ENCODE measurements at places on chromosomes 4 and X.
A peak's percentile ranks its signal among the peaks of the same experiment; 100 is the strongest.

GRCh38 chr4:145681518-145681917, 1.6 kb downstream of the C4orf51 start:
- no peaks in the 10 kb centered on the region for H3K4me1 ChIP-seq
- no peak overlapping the region for H3K4me3 ChIP-seq
- no peaks in the 10 kb centered on the region for H3K27me3 ChIP-seq
- no peaks in the 10 kb centered on the region for H3K36me3 ChIP-seq

GRCh38 chrX:122641136-122641535, 542.9 kb upstream of the GRIA3 start:
- no peaks in the 10 kb centered on the region for H3K36me3 ChIP-seq
- no peaks in the 10 kb centered on the region for H3K4me1 ChIP-seq
- H3K4me3 ChIP-seq = no peak overlapping the region

DNA sequence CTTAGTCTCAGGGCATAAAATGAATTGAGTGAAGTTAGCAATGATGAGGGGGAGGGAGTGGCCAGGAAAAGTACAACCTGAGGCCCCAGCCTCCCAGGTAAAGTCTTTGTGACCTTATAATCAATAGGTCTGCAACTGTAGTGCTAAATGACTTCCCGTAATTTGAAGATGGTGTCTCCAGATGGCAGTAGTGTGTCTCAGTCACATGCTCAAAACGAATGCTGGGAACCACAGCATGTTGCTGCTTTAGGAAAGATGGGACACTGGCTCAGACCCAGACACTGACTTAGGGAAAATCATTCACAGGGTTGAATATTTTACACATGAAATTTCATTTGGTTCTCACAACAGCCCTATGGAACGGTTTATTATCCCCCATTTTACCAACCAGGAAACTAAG, 10.3 kb downstream of the SRPX2 start:
- H3K27me3 ChIP-seq = no peaks in the 10 kb centered on the region
- no peaks in the 10 kb centered on the region for H3K4me1 ChIP-seq
- no peaks in the 10 kb centered on the region for H3K36me3 ChIP-seq
- H3K4me3 ChIP-seq = no peak overlapping the region
- H3K27ac ChIP-seq = no peak overlapping the region
- DNase-seq = no peak

GRCh38 chr4:184617600-184618196, 31.5 kb downstream of the CASP3 start:
- no peak overlapping the region for H3K4me3 ChIP-seq
- no peak for DNase-seq
- no peak overlapping the region for H3K27ac ChIP-seq
- no peaks in the 10 kb centered on the region for H3K36me3 ChIP-seq

DNA sequence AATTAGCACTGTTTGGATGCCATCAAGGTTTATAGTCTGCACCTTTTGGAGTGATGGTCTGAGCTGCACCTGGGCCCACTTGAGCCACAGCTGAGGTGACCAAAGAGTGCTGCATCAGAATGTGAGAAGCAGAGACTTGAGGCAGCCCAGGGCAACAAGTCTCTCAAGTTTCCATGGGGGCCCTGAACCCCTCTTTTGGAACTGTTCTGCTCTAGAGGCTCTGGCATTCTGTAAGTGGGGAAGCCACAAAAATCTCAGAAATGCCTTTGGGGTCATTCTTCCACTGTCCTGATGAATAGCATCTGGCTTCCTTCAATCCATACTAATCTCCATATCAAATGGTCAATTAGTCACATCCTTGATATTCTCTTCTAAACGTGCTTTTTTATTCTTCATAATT, 298.4 kb upstream of the MAOA start:
- H3K4me1 ChIP-seq = no peaks in the 10 kb centered on the region
- no peak overlapping the region for H3K4me3 ChIP-seq
- DNase-seq = no peak

GRCh38 chrX:101430457-101431078, 22.5 kb downstream of the HNRNPH2 start:
- no peak for DNase-seq
- H3K27ac ChIP-seq = no peak overlapping the region
- H3K27me3 ChIP-seq = no peaks in the 10 kb centered on the region
- H3K36me3 ChIP-seq = no peaks in the 10 kb centered on the region
- H3K4me1 ChIP-seq = no peaks in the 10 kb centered on the region

DNA sequence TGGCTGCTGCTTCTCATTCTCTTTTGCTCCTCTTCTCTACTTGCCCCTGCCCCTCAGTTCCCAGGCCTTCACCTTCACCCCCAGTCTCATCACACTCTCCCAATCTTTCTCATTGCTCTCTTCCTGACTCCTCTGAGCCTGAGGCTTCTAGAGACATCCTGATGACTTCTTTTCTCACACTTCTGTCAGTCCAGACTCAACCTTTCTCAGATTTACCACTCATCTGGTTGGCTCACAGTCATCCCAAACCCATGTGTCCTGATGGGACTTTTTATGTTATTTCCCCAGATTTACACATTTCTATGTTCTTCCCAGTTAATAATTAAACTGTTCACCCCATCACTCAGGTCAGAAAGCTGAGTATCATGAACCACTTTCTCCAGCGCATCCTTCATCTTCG, 68.0 kb downstream of the TMA16 start:
- no peak overlapping the region for H3K27ac ChIP-seq
- no peaks in the 10 kb centered on the region for H3K27me3 ChIP-seq
- H3K4me1 ChIP-seq = no peaks in the 10 kb centered on the region
- H3K4me3 ChIP-seq = no peak overlapping the region
- H3K36me3 ChIP-seq = no peaks in the 10 kb centered on the region

- no peaks in the 10 kb centered on the region for H3K4me1 ChIP-seq
- no peaks in the 10 kb centered on the region for H3K27me3 ChIP-seq
- no peak overlapping the region for H3K4me3 ChIP-seq
- no peak for DNase-seq
These were observed 27.7 kb upstream of the TBC1D14 start for GRCh38 chr4:6881908-6882307.

- H3K27me3 ChIP-seq = no peaks in the 10 kb centered on the region
- no peak overlapping the region for H3K27ac ChIP-seq
- no peaks in the 10 kb centered on the region for H3K36me3 ChIP-seq
- no peaks in the 10 kb centered on the region for H3K4me1 ChIP-seq
- no peak for DNase-seq
These were observed 55.9 kb downstream of the HTRA3 start for GRCh38 chr4:8325291-8325973.

GRCh38 chr4:104747635-104748034, 252.9 kb upstream of the CXXC4 start:
- no peaks in the 10 kb centered on the region for H3K36me3 ChIP-seq
- H3K4me3 ChIP-seq = no peak overlapping the region
- H3K27me3 ChIP-seq = no peaks in the 10 kb centered on the region
- no peak overlapping the region for H3K27ac ChIP-seq
- no peaks in the 10 kb centered on the region for H3K4me1 ChIP-seq

GRCh38 chr4:41142376-41143310, 71.7 kb downstream of the APBB2 start:
- no peak for DNase-seq
- H3K27ac ChIP-seq = peak overlapping the region; percentile 80
- no peaks in the 10 kb centered on the region for H3K27me3 ChIP-seq
- H3K4me1 ChIP-seq = peaks cover 37% of the 10 kb centered on the region
- no peaks in the 10 kb centered on the region for H3K36me3 ChIP-seq

- H3K4me1 ChIP-seq = no peaks in the 10 kb centered on the region
- no peak overlapping the region for H3K27ac ChIP-seq
- H3K27me3 ChIP-seq = no peaks in the 10 kb centered on the region
- no peak overlapping the region for H3K4me3 ChIP-seq
- H3K36me3 ChIP-seq = no peaks in the 10 kb centered on the region
These were observed 25.7 kb downstream of the RNF128 start for GRCh38 chrX:106752101-106752678.

GRCh38 chrX:19991350-19991718, 473 bp upstream of the BCLAF3 start:
- no peaks in the 10 kb centered on the region for H3K27me3 ChIP-seq
- no peaks in the 10 kb centered on the region for H3K4me1 ChIP-seq
- H3K4me3 ChIP-seq = peak overlapping the region; percentile 48
- DNase-seq = no peak
- H3K36me3 ChIP-seq = no peaks in the 10 kb centered on the region

- no peak overlapping the region for H3K27ac ChIP-seq
- no peaks in the 10 kb centered on the region for H3K4me1 ChIP-seq
- no peaks in the 10 kb centered on the region for H3K27me3 ChIP-seq
- H3K36me3 ChIP-seq = no peaks in the 10 kb centered on the region
- DNase-seq = no peak
- no peak overlapping the region for H3K4me3 ChIP-seq
These were observed 2.3 kb downstream of the PRRG3 start for GRCh38 chrX:151697522-151697921.

GRCh38 chr4:74548561-74548960, 103.6 kb downstream of the AREG start:
- H3K4me3 ChIP-seq = no peak overlapping the region
- no peaks in the 10 kb centered on the region for H3K4me1 ChIP-seq
- no peak overlapping the region for H3K27ac ChIP-seq
- no peaks in the 10 kb centered on the region for H3K36me3 ChIP-seq
- no peaks in the 10 kb centered on the region for H3K27me3 ChIP-seq
- no peak for DNase-seq

DNA sequence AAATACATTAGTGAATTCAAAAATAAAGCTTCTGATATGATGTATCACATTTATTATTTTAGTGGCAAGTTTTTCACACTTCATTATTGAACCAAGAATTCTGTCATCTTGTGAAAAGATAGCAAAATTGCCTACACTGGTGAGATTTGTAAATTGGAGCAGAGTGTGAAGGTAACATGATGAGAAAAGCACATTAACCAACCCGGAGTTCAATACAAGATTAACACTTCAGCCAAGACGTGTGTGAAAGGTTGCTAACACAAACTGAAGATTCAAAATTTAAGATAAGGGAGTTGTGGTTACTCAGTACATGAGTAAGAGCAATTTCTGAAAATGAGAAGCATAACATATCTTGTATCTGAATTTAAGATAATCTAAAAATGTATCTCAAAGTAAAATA, 346.7 kb downstream of the PDHA2 start:
- no peaks in the 10 kb centered on the region for H3K36me3 ChIP-seq
- H3K4me1 ChIP-seq = no peaks in the 10 kb centered on the region
- no peak overlapping the region for H3K27ac ChIP-seq
- H3K4me3 ChIP-seq = no peak overlapping the region
- no peaks in the 10 kb centered on the region for H3K27me3 ChIP-seq
- DNase-seq = no peak

GRCh38 chrX:86002076-86002896, 45.1 kb downstream of the CHM start:
- H3K4me3 ChIP-seq = no peak overlapping the region
- no peak for DNase-seq
- no peaks in the 10 kb centered on the region for H3K4me1 ChIP-seq

DNA sequence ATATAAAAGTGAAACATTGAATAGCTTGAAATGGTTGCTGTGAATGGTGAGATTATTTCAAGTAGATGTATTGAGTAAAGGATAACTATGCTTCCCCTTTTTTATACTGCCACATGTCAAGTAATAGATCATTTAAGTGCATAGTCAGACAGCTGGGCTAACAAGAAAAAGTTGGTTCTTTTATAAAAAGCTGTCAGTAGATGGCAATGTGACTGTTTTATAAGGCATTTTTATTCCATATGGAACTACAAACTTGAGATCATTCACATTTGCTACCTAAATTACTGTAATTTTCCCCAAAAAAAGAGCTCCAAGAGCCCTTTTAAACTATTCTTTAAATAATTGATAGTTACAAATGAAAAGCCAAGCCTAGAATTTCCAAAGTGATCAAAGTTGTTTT, 831.0 kb downstream of the C4orf33 start:
- H3K4me3 ChIP-seq = no peak overlapping the region
- no peaks in the 10 kb centered on the region for H3K4me1 ChIP-seq
- no peaks in the 10 kb centered on the region for H3K27me3 ChIP-seq
- H3K36me3 ChIP-seq = no peaks in the 10 kb centered on the region

DNA sequence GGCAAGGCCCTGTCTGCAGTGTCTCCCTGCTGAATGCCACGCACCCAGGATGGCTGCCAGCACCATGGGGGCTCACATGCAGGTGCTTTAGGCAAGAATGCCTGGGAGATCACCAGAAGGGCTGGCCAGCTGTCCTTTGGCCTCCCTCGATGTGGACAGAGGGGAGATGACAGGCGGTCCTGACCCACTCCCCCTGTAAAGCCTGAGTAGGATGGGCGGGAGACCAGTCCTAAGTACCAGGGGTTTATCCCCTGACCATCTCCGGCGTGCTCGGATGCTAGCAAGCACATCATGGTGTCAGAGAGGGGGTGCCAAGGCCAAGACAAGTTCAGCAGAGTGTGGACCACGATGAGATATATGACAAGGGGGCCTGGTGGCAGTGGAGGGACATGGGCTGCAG, 5.3 kb downstream of the PDZD4 start:
- H3K36me3 ChIP-seq = no peaks in the 10 kb centered on the region
- peaks cover 30% of the 10 kb centered on the region for H3K4me1 ChIP-seq
- H3K27me3 ChIP-seq = no peaks in the 10 kb centered on the region
- H3K4me3 ChIP-seq = no peak overlapping the region
- no peak for DNase-seq

DNA sequence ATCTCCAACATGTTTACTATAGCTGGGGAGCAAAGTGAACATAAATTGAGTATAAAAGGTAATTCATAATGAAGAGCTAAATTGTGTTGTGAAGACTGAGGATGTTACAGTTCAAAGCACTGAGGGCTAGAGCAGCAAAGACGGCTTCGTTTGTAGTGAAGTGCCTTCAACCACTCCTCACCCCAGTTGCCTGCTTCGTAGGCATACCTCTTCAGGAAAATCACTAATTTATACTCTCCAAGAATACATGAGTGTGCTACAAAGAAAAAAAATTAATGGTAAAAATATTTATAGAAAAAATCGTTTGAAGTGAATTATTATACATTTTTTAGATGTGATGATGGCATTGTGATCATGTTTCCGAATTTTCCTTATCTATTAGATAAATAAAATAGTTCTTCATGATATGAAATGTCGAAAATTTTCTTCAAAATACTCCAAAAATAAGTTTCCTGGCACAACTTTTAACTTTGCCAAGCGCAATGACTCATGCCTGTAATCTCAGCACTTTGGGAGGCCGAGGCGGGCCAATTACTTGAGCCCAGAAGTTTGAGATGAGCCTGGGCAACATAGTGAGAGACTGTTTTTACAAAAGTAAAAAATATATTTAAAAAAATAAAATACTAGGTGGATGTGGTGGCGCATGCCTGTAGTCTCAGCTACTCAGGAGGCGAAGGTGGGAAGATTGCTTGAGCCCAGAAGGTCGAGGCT, 41.6 kb downstream of the ZFP42 start:
- H3K27me3 ChIP-seq = no peaks in the 10 kb centered on the region
- no peak for DNase-seq
- no peaks in the 10 kb centered on the region for H3K4me1 ChIP-seq
- no peaks in the 10 kb centered on the region for H3K36me3 ChIP-seq
- H3K27ac ChIP-seq = no peak overlapping the region

GRCh38 chr4:93467484-93468155, 360.9 kb upstream of the ATOH1 start:
- H3K4me3 ChIP-seq = no peak overlapping the region
- H3K27ac ChIP-seq = no peak overlapping the region
- H3K36me3 ChIP-seq = no peaks in the 10 kb centered on the region
- no peaks in the 10 kb centered on the region for H3K4me1 ChIP-seq

GRCh38 chr4:96755569-96756484, 915.9 kb downstream of the PDHA2 start:
- H3K27ac ChIP-seq = no peak overlapping the region
- no peaks in the 10 kb centered on the region for H3K36me3 ChIP-seq
- H3K4me1 ChIP-seq = no peaks in the 10 kb centered on the region

Measured in Panc1 (cell line).